NCI-H226 (cell line): ENCODE measurements at places on chromosomes 3 and 15.

DNA sequence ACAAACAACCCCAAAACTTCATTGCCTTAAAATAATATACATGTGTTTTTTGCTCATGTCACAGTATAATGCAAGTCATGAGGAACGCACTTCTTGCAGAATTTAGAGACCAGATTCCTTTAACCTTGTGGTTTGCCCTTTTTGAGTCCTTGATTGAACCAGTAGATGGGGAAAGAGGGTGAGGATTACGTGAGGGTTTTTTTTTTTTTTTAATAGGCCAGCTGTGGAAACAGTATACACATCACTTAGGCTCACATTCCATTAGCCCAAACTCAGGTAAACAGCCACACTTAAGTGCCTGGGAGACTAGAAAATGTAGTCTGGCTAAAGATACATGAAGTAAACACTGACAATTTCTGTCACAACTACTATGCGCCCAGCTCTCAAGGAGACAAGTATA, 114.9 kb upstream of the MLF1 start:
- DNase-seq, result no peak

- no peak for DNase-seq
Observed at GRCh38 chr3:62143843-62144450, 229.4 kb downstream of the FEZF2 start.

DNA sequence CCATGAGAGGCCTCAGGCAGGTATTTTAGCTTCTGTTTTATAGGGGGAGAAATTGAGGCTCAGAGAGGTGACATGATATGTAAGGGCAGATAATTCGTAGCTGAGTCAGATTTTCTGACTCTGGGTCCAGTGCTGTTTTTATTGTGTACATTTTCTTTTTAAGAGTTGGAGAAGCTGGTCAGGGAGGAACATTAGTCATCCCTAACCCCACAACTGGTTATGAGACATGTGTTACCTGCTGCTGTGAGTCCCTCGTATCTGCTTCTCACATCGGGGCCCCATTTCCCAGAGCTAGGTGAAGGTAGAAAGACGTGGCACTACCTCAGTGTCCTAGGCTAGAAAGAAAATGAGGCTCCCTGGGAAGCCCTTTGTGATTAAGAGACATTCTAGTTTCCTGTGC, 28.6 kb downstream of the GALNT15 start:
- peak; percentile 21 for DNase-seq

DNA sequence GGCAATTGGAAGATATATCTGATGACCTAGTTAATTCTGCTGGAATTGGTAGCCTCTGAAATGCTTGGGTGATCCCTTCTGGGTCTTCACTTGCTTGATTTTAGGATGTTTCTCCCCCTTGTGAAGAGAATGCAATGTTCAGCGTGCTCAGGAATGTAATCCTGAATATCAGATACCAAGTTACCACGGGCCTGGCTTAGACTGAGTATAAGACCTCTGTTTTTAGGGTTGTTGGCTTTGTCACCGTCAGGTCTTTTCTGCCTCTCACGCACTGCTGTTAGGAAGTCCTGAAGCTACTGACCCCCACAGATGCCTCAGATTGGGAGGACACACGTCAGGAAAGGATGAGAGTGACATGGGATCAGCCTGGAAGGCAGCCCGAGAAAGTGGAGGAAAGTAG, 198.5 kb downstream of the CDIN1 start:
- DNase-seq, result no peak

DNA sequence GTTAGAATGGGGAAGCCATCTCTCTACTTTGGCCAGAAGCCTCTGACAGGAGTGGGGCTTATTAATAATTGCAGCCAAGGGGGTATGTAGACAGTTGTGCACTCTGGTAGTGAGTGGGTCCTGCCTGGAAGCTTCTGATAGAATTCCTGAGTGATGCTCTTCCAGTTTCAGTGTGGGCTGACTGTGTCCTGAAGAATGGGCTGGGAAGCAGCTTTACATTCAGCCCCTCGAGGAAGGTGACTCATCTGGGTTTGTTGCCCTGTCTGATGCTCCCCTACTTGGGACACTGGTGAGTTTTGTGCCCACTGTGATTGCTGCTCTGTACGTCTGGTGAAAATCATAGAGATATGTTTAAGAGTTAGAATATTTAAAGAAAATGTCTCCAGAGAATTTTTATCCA, 444.7 kb upstream of the RBMS3 start:
- no peak for DNase-seq
